Right atrium auricular region (tissue), 2 donors: ENCODE measurements at places on chromosomes 1 and 21.
A peak's percentile ranks its signal among the peaks of the same experiment; 100 is the strongest.

DNA sequence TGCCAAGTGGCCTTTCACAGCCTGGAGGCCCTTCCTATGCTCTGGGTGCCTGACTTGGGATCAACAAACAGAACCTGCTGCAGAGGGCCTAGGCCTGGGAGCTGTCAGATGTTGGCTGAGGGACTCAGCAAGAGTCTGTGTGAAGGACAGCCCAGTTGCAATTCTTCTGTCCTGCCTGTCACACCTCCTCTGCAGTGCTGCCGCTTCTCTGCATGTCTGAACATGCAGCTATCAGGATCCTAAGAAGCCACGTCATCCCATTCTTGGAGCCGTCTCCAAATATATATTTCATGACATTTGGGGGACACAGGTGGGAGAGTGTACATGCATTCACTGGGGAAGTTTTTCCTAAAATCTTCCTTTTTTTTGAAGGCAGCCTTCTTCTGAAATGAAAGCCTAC, 8.6 kb downstream of the FCAMR start:
- DNase-seq: no peak

DNA sequence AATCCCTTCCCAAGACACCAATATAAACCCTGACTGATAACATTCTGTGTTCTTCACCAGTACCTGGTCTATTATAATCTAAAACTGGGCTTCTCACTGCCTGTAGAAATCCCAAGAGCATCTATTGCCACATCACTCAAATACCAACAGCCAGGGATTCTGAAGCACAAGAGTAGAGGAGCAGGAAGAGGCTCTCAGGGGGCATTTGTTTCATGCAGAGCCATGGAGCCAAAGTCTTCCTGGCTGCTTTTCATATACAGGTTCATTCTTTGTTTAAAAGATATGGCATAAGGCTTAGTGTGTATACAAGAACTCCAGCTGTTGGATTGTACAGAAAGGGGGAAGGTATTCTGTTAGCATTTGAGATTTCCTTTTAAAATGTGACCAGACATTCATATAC, 38.2 kb upstream of the USH2A start:
- no peak for DNase-seq

- no peak for DNase-seq
These were observed 314.7 kb downstream of the NEGR1 start for GRCh38 chr1:71967670-71968069.

- no peak for DNase-seq
These were observed 2.5 kb downstream of the AGO4 start for GRCh38 chr1:35810096-35810881.

DNA sequence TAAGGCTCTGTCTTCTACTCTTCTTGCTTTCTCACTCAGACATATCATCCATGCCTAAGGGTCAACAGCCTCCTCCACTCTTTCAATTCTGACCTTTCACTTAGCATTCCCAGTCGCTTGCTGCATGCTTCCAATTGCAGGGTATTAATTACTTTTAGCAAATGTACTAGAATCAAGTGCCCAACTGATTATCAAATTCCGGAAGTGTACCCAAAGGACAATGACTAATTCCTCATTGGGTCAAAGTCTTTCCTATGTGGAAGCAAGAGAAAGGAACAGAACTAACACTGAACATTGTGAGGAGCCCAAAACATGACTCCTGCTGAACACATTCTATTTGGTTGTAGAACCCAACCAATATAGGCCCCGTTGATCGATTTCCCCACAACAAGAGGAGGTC, 101.8 kb downstream of the APP start:
- DNase-seq: no peak

- no peak for DNase-seq
These were observed 155.6 kb upstream of the SOD1 start for GRCh38 chr21:31503939-31504338.

DNA sequence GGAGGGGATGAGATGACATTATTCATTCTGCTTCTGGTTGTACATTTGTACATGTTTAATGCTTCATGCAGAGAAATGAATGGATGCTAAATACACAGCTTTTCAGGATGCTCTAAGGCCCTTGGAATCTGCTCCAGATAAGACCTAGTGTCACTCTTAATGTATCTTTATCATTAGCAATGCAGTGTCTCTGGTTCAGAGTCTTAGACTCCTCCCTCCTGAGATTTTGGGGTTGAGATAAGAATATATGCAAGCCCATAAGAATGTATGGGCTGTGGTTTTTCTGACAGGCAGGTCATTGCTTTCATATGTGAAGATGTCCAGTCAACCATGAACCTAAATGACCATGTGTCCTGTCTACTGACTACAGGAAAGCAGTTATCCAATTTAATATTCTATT, 415.5 kb downstream of the RPS6KC1 start:
- DNase-seq: no peak

DNA sequence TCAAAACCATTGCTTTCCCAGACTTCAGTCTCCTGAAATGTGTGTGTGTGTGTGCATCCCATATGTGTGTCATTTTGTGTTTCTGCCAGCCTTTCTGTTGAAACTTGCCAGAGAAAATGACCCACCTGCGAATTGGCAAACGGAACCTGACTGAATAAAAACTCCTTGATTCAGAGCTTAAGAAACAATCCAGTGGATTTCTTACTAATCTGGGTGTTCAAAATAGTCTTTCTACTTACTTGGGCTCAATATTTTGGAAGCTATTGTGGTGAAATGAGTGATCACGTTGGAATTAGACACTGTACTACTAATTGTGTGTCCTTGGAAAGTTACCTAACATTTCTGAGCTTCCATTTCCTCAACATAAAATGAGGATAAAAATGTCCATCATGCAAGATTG, 138.9 kb upstream of the ERG start:
- DNase-seq: no peak

- no peak for DNase-seq
These were observed 37.0 kb downstream of the AKNAD1 start for GRCh38 chr1:108819878-108820277.

- DNase-seq: no peak
These were observed 1.7 kb upstream of the SIM2 start for GRCh38 chr21:36697060-36697850.

GRCh38 chr1:84347932-84348555, 46.5 kb downstream of the SAMD13 start:
- no peak for DNase-seq

- DNase-seq: no peak
These were observed 2.7 kb downstream of the PSMG1 start for GRCh38 chr21:39180429-39181019.

- no peak for DNase-seq
These were observed 469.8 kb upstream of the ZP4 start for GRCh38 chr1:238360474-238360873.

GRCh38 chr1:184973272-184974055, 844 bp downstream of the NIBAN1 start:
- peak; percentile 76 for DNase-seq

GRCh38 chr1:232538224-232538942, 91.5 kb downstream of the SIPA1L2 start:
- DNase-seq: no peak

DNA sequence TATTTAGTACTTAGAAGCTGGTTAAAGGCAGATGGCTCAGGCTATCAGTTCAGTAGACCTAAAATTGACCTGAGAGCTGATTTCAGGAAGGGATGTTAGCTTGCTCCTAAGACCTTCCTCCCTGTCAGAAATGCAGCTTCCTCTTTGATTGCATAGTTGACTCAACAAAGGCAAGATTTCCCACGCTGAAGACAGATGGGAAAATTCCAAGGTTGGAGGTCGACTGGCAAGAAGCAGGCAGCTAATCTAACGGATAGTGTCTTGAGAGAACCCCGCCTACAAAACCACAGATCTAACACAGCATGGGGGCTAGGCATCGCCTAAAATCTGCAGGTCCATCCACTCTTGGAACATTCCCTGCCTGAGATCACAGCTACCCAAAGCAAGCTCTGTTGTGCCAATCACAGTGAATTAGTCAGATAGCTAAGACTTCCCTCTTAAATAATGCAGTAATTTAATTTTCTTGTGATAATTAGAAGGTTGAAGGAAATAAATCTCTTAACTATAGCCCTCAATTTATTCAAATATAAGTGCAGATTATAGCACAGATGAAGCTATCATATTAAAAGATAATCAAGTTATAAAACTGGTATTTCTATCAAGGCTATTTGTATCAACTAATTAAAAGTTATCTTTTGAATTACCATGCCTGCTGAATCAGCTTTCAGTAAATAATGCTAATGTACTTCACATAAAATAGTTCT, 357.8 kb upstream of the SGIP1 start:
- DNase-seq: no peak

DNA sequence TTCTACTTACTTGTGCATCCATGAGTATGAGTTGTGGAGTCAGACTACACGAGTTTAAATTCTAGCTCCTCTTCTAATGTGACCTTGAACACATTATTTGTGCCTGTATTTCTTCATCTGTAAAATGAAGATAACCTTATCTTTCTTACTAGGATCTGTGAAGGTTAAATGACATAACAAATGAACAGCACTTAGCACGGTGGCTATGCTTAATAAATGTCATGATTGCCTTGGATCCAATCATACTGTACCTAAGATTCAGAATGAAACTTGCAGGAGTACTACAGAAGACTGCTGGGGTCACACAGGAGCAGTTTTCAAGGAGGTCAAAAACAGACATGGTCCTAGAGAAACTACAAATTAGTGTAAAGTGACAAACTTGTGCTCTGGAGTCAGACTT, 22.2 kb upstream of the ALG14 start:
- no peak for DNase-seq

DNA sequence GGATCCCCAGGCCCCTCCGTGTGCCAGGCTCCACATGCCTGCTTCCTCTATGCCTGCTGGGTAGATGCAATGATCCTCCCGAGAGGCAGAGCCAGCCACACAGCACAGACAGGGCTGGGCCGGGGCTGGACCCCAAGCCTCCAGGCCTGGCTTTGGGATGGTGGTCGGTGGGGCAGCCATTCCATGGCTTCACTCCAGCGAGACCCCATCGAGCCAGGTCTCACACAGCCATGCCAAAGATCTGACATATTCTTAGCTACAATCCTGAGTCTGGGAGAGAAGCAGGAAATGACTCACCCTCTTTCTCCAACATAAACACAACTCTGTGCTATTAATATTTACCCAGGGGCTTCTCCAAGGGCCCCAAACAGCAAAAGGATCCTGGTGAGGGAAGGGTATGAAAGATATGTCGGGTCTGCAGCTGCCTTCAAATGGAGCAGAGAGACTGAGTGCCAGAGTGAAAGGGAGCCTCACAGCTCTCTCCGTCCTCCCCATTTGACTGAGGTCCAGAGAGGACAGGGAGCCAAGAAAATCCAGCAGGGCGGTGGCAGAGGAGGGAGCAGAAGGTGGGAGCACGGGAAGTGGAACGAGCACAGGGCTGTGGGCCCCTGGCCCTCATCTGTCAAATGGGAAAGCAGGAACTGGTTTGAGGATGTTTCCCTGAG, 639.5 kb downstream of the MATN1 start:
- no peak for DNase-seq

GRCh38 chr1:234997896-234998741, 130.5 kb downstream of the TOMM20 start:
- peak; percentile 88 for DNase-seq

DNA sequence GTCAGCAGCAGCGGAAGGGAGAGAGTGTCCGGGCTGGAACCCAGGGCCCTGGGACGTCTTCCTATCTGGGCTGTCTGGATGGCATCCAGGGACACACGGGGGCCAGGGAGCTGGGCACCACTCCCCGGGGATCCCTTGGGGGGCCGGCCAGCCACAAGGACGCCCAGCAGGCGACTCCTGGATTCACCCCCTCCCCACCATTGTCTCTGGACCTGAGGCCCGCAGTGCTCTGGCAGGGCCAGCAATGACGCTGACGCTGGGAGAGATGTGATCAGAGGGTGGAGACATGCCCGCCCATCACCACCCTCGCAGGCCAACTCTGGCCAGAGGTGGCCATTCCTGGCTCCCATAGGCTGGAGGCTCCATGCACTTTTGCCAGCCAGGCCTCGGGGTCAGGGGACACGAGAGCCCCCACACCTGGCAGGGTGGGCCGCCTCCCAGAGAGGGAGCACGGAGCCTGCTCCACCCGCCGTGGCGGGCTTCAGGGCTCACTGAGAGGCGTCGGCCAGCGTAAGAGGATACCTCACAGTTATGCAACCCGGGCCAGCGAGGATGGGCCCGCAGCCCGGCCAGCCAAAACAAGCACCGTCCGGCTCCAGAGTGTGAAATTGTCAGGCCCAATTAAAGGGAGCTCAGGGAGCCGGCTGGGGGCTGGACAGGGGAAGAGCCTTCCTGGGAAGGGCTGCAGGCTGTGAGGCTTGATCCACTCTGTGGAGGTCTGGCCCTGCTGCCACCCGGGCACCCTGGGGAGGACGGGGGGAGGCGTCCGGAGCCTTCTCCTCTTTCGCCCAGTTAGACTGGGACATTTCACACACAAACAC, 10.3 kb downstream of the ACTRT2 start:
- peak; percentile 66 for DNase-seq

- peak; percentile 78 for DNase-seq
These were observed 57.3 kb downstream of the NKAIN1 start for GRCh38 chr1:31182352-31182751.

DNA sequence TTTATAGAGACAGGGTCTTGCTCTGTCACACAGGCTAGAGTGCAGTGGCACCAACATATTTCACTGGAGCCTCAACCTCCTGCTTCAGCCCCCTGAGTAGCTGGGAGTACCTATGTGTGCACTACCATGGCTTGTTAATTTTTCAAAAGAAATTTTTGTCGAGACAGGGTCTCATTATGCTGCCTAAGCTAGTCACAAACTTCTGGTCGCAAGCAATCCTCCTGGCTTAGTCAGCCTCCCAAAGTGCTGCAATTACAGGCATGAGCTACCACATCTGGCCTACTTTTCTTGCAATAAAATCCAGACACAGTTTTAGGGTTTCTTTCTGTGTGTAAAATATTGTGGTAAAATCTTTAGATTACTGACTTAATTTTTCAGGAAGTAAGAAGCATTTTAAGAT, 27.9 kb upstream of the NTPCR start:
- no peak for DNase-seq

GRCh38 chr21:25626757-25627156, 12.3 kb upstream of the JAM2 start:
- no peak for DNase-seq

GRCh38 chr1:233293556-233294446, 1.7 kb downstream of the PCNX2 start:
- no peak for DNase-seq

DNA sequence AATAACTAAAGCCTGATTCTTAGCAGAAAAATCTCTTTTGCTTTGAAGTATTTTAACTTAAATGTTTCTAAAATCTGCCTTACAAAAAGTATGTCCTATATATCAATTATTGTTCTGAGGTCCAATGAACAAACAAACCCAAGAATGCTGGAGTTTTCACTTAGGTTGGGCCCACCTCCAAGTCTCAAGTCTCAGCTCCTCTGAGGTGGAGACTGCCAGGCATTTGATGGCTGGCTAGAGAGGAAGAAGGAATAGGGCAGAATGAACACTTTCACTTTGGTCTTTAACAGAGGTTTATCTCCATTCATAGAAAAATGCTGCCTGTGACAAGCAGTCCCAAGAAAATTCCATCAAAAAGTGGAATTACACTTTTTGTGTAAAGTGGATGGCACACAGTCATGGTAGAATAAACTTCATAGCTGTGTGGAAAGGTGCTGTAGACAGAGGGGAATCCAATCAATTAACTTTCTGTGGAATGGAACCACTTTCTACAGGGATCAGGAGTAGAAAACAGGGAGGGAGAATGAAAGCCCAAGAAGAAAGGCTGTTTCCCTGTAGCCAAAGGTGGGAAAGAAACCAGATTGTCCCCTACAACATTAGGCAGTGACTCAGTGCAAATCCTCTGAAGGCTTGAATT, 349.4 kb upstream of the RUNX1 start:
- DNase-seq: no peak

GRCh38 chr1:62601457-62601856, 4.1 kb downstream of the ANGPTL3 start:
- no peak for DNase-seq

- no peak for DNase-seq
These were observed 1446.8 kb downstream of the NCAM2 start for GRCh38 chr21:22444990-22445389.

GRCh38 chr1:100265562-100265930, 470 bp upstream of the RTCA start:
- DNase-seq: no peak
